ENCODE measurements at places on chromosomes 5 and 9.

DNA sequence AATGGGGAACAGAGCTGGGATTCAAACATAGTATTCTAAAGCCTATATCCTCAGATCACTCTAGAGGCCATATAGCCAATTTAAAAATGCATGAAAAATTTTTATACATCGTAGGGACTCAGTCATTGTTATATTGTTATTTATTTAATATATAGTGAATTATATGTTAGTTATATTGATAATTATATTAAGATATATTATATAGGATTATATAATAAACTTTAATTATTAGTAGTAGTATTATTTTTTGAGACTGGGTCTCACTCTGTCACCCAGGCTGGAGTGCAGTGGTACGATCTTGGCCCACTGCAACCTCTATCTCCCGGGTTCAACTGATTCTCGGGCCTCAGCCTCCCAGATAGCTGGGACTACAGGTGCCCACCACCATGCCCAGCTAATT is 65.7 kb upstream of the DPYSL3 start:
- no peak for DNase-seq

GRCh38 chr5:74977471-74977870 is 74.9 kb downstream of the GCNT4 start:
- no peak for DNase-seq

- DNase-seq = no peak
Observed at GRCh38 chr5:150323092-150323491, 20.4 kb upstream of the ARSI start.

GRCh38 chr5:163401271-163401670 is 36.1 kb upstream of the CCNG1 start:
- no peak for DNase-seq

- no peak for DNase-seq
Observed at GRCh38 chr5:6407558-6408259, 29.4 kb upstream of the MED10 start.

- DNase-seq = peak; percentile 74
Observed at GRCh38 chr5:50744776-50745175, 78.3 kb downstream of the PARP8 start.

DNA sequence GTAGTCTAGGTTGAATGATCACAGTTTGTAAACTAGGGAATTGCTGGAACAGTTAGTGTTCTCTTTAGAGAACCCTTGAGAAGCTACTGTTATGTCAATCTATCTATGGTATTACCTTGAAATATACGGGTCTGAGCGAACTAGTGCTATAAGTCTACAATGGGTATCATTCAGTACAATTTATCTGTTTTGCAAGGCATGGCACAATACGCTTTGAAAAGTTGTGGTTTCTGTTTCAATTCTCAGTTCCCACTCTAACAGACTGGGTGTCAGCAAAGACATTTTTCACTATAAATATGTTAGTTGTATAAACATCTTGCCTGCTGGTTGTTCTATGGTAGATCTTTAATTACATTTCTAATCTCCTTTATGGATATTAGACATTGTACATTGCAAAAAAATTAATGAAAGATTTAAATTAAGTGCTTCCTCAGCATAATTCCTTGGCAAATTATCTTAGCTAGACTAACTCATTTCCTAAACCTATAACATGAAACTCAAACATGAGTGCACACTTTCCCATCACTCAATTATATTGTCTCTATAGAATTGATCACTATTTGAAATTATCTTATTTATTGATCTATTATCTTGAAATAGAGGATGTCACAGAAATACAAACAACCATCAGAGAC is 24.9 kb upstream of the SLCO6A1 start:
- no peak for DNase-seq

GRCh38 chr5:133744960-133745308 is 132.6 kb upstream of the FSTL4 start:
- no peak for DNase-seq

GRCh38 chr9:91301161-91301560 is 60.6 kb downstream of the AUH start:
- DNase-seq = peak; percentile 76

- DNase-seq = no peak
Observed at GRCh38 chr9:97364769-97365490, 47.0 kb upstream of the TDRD7 start.

- DNase-seq = peak; percentile 8
Observed at GRCh38 chr9:37801287-37801850, 772 bp downstream of the DCAF10 start.

DNA sequence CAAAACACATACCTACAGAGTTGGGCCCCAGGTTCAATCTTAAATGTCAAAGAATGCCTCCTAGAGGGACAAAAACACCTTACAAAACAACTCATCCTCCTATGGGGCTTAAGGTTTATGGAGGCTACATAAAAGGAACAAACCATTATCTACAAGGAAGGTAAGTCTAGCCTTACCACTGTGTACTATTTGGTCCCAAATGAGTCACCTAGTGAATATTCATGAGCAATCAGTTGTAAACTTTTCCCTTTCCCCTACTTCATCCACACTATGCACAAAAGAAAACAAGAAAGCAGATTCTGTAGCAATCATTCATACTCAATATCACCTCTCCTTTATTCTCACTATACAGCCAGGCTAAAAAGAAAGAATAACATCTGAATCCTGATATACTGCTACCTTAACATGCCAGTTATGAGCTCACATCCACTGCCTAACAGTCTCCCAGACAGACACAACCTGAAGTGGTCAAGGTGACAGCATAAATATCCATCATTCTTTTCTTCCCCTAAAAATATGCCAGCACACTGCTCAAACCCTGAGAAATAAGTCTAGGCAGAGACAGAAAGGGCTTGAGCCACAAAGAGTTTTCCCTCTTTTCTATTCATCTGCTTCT is 6.2 kb downstream of the OXCT1 start:
- DNase-seq = peak; percentile 25

- peak; percentile 69 for DNase-seq
Observed at GRCh38 chr9:3337515-3338225, 188.1 kb downstream of the RFX3 start.

GRCh38 chr9:95517559-95518425 is 1.0 kb upstream of the PTCH1 start:
- no peak for DNase-seq

DNA sequence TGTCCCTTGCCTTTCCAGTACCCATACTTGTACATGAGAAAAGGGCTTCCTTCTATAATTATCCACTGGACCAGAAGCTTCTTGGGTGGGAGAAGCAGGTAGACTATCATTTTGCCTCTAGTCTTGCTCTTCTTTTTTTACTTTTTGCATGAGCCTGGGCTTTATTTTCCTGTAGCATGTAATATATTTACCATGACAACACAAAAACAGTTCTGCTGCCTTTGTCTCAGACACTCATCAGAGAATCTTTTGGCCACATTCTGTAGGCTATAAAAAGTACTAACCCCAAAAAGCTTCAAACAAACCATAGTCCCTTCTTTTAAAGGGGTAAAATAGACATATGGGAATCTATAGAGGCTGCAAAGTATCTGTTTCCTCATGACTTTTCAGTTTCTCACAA is 339.2 kb upstream of the PIK3R1 start:
- no peak for DNase-seq

DNA sequence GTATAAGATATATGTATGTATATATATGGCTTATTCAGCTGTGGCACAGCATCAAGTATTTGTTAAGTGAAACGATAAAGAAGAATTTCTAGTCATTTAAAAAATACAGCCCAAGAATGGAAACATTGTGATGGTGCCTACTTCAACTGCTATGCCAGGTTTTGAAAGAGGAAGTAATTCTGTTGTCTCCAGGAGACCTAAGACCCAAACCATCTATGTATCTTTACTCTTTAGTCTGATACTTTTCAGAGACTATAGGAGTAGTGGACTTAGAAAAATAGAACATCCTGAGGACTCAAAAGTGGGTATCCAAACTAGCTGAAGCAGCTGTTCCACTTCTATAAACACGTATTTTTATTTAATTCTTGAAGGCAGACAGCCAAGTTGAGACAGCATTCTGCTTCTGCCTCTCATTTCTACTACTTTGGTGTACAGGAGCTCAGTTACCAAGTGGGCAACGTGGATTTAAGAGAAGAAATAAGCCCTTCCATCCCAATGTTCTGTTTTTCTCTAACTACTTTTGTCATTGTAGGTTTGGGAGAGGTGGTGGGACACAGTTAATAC is 110.7 kb downstream of the RPS23 start:
- no peak for DNase-seq

- DNase-seq = peak; percentile 70
Observed at GRCh38 chr9:22645893-22646292, 199.3 kb downstream of the DMRTA1 start.

- no peak for DNase-seq
Observed at GRCh38 chr9:38683336-38683735, 36.6 kb downstream of the FAM240B start.

- DNase-seq = peak; percentile 52
Observed at GRCh38 chr5:57817001-57817453, 334.4 kb upstream of the ACTBL2 start.

- DNase-seq = no peak
Observed at GRCh38 chr5:5572976-5573797, 150.7 kb downstream of the ICE1 start.

GRCh38 chr9:21615446-21615845 is 133.3 kb upstream of the IFNE start:
- DNase-seq = peak; percentile 28

DNA sequence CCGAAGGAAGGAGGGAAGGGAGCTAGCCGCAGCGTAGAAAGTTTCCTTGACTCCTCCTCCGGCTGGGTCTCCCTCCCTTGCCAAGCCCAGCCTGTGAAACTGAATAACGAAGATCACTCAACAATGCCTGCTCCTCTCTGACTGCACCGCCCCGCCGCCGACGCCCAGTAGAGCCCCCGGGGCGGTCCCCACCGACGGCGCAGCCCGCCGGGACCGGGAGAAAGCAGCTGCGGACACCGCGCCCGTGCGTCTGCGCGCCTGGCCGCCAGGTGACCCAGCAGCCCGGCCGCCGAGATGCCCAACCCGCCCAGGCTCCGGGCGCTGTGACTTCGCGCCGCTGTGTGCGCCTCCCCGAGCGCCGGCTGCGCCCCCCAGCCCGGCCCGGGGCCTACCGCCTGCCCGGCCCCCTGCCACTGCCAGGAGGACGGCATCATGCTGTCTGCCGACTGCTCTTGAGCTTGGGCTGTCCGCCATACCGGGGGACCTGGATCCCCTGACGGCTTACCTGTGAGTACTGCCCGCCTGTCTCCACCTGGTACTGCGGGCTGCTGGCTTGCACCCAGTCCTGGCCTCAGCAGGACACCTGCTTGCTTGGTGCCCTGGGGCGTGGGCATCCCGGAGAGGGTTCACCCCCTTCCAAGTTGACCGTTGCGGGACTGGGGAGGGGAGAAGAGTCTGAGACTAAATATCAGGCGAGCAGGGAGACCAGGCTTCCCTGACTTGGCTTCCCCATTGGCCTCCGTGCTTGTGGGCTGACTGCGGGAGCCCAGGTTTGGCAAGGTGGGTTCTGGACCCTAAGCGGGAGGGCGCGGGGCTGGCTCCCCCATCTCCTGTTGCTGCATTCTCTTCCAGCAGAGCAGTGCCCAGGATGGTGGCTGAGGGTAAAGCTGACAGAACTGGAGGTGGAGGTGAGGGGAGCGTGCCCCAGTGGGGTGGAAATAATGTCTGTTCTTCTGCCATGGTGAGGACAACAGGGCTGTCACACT is 26.2 kb upstream of the SPTLC1 start:
- peak; percentile 33 for DNase-seq

DNA sequence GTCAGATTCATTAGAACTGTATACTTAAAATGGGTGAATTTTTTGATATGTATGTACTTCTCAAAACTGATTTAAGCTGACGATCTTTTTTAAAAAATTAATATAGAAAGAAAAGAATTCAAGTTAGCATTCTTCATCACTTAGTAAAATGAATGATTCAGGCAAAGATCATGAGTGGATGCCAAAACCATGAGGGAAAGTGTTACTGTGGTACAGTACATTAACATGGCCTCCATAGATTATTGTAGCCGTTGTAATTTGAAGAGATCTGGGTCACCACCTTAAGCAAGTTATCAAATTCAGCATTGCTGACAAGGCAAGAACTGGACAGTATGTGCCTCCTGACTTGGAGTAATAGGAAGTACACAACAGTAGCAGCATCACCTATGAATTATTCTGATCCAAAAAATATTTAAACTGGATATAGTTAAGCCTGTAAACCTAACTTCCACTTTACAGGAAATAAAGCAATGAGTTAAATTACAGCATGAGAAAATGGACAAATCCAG is 29.7 kb downstream of the C9orf85 start:
- peak; percentile 15 for DNase-seq

DNA sequence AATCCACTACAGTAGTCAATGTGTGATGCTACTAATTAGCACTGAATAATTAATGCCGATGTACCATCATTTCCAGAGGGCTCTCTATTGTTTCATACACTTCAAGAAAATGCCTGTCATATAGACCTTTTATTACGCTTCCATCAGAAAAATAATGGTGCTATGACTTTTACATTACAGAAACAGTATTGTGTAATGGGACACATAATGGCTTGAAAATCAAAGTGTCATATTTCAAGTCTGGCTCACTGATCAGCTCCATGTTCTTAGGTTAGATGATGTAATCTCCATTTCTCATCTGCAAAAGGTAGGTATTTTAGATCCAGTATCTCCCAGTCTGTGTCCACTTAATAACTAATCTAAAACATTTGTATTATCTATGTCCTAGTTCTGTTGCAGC is 990.6 kb upstream of the TYRP1 start:
- DNase-seq = no peak

DNA sequence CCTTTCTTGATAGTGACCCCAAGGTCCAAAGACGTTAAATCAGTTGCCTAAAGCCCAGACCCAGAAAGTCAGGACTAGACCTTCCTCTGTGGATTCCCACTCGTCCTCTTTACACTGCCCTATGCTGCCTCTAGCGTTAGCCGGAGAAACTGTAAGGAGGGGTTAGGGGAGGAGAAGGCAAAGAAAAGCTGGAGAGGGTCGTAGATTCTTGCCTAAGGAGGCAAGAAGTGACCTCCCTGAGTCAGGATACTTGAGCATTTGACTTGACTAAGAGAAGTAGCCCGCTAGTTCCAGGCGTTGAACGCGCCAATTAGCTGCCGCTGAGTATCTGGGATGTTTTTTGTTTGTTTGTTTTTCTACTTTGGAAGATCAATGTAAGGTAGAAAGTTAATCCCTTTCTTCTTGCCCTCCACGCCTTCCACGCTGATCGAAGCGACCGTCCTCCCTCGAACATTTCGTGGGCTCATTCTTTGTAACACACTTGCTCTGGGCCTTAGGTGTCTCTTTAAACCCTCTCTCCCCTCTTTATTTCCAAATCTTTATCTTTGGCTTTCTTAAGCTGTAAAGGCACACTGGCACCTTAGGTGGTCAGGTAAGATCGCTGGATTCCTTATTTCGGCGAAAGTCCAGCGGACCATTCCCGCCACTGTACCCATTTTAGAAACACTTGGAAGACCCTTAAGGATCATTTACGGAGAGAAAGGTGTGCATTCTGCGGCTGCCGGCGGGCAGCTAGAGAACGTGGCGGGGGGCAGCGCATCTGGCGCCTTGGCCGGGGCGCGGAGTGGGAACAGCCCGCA is 5.1 kb upstream of the RGMB start:
- peak; percentile 69 for DNase-seq

DNA sequence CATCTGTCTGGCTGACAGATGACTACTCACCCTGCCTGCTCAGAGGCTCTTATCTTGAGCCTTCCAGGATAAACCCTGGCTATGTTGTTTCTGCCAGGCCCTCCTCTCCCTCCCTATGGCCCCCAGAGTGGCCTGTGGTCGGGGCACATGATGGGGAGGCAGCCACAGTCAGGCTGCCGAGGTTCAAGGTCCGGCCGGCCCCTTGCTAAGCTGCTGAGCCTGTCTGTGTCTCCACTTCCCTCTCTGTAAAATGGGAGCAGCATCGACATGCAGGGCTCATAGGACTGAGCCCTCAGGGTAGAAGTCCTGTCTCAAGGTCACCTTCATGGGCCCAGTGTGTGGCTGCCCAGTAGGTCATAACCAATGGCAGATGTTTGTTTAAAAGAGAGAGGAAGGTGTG is 28.5 kb downstream of the WNK2 start:
- no peak for DNase-seq

GRCh38 chr9:1311462-1312042 is 261.4 kb downstream of the DMRT2 start:
- no peak for DNase-seq

All from fibroblast of the aortic adventitia (primary cell).